Large intestine (tissue), 12 donors: ENCODE measurements at places on chromosomes 11 and 22.

DNA sequence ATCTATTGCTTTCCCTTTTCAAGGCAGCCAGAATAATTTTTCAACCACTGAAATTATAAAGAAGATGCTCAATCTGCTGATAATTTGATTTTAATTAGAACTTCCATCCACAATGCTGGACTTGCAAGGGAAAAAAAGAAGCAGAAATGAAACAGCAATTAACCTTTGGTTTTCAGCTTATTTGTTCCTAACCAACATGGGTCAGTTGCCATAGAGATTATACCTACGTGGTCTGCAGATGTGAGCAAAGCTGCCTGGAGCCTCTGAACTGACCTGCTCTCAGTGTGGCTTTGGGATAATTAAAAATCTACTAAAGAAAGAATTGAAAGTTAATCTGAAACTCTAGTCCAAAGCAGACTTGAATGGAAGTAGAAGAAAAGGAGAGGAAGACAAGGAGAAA, 195.7 kb upstream of the API5 start:
- DNase-seq, result no peak

DNA sequence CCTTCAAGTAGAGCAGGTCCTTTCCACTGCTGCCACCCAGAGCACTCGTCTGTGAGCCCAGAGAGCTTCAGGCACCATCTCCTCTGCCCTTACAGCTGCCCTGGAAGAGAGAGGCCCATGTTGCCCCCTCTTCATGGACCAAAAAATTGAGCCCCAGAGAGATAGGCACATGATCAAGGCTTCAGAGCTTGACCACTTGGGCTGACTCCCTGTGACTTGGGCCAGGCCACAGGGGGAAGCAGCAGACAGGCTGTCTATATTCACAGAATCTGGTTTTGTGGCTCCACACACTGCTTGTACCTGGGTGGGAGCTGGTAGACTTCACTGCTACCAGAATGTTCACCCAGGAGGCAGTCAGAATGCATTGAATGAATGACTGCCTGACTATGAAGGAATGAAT, 58.2 kb downstream of the SMIM38 start:
- no peak for DNase-seq

- DNase-seq, result no peak
These were observed 20.6 kb downstream of the PARVA start for GRCh38 chr11:12397931-12398334.

- no peak for DNase-seq
These were observed 3.8 kb downstream of the EHD1 start for GRCh38 chr11:64874308-64875240.

DNA sequence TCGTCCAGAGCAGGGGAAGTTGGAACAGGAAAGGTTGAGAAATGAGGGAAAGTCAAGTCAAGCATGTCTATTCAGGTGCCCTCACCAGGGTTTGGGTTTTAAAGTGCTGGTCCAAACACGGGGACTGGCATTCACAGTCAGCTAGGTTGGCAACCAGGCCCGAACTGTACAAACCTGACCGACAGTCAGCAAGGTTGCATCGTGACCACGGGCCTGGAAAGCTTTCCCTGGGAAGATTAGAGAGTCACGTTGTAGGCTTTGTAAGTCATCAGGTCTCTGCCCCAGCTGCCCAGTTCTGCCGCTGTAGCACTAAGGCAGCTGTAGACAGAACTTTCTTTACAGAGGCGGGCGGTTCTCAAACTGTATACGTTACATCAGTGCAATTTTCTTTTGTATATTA, 7.4 kb downstream of the KRTAP5-10 start:
- DNase-seq, result no peak

- no peak for DNase-seq
These were observed 1.4 kb downstream of the CORO1B start for GRCh38 chr11:67441731-67442351.
